ENCODE measurements at places on chromosomes 3 and 15.

- peak; percentile 58 for DNase-seq
These were observed 542.6 kb downstream of the ZBBX start for GRCh38 chr3:166837535-166837934.

- DNase-seq = no peak
These were observed 30.8 kb downstream of the MUC20 start for GRCh38 chr3:195751560-195751959.

DNA sequence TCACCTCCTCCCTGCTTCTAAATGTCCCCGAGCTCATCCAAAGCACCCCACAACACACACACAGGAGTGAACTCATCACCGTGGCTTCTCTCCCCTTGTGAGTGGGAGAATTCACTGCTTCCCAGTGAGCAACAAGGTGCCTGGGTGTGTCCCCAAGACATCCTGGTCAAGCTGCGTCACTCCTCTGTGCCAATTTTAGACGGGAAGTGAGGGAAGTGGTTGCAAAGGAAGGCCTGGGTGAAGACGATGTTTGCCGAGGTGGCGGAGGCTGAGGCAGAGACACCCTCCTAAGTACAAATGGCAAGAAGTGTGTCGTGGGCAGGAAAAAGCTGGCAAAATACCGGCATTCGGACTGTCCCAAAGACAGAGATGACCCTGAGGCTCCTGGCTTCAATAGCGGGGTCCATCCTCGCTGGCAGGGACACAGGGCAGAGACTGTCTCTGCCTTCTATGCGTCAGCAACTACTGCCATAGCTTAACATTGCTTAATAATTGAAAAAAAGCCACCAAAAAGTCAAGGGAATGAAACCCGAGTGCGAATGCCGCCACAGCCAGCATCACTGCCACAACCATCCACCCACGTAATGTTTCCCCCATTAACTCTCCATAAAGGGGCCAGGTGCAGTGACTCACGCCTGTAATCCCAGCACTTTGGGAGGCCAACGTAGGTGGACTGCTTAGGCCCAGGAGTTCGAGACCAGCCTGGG lies 72.8 kb downstream of the VGLL4 start:
- DNase-seq = no peak

- no peak for DNase-seq
These were observed 3.3 kb upstream of the USP4 start for GRCh38 chr3:49343163-49343562.

DNA sequence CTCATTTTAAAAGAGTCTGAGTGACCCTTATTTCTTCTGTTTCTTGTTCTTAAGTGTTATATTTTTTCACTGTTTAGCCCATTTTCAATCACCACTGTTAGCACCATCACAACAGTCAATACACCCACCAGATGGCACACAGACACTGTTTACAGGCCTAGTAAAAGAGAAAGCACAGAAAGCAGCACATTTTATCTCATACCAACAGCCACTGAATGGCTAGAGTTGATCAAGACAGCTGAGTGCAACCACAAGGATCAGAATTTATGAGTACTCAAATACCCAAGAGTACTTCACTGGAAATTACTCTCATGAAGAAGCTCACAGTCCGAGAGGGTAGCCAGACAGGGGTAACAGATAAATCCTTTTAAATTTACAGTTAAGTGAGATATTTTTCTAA lies 127.0 kb downstream of the TFDP2 start:
- peak; percentile 75 for DNase-seq

DNA sequence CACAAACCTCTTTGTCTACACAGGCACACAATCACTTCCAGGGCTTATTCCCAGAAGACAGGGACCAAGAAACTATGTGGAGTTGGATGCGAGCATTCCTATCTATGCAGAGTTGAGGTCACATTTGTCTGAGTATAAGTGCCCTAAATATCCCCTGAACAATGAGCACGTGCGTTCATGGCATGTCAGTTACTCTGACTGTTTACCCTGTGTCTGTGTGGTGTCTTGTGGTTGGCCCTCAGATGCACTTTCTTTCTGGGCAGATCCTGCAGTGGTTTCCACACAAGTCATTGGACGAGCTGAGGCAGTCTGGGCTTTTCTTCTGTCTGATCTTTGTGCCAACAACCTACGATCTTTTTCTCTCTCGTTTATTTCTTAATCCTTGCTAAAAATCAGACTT lies 134.5 kb downstream of the FBN1 start:
- DNase-seq = no peak

GRCh38 chr3:113097960-113098447 lies 107.2 kb downstream of the GTPBP8 start:
- no peak for DNase-seq

DNA sequence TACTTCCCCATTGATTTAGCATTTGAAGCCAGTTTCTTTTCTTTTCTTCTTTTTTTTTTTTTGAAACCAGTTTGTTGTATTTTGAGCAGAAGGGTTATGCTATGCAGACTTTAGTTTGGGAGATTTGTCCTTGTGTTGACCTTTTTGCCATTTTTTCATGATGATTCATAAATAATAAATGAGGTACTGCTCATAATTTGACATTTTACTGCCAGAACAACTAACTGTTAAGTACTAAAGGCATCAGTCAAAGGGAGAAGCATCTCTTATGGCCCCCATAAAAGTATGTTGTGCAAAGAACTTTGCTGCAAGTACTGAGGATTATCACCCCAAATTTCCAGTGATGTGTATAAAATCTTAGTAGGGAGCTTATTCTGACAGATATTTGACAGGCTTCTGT lies 1.7 kb upstream of the GPR87 start:
- DNase-seq = no peak

DNA sequence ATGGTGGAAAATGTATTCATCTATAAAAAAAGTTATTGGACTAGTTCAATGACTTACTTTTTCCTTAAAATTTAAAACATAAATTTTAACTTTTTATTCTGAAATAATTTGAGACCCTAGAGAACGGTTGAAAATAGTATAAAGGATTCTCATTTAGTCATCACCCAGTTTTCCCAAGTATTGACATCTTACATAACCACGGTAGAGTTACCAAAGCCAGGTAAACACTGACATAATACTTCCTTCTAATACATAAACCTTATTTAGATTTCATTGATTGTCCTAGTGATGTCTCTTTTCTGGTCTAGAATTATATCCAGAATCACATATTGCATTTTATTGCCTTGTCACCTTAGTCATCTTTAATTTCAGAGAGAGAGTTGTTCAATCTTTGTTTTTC lies 319.1 kb downstream of the LPP start:
- DNase-seq = no peak

DNA sequence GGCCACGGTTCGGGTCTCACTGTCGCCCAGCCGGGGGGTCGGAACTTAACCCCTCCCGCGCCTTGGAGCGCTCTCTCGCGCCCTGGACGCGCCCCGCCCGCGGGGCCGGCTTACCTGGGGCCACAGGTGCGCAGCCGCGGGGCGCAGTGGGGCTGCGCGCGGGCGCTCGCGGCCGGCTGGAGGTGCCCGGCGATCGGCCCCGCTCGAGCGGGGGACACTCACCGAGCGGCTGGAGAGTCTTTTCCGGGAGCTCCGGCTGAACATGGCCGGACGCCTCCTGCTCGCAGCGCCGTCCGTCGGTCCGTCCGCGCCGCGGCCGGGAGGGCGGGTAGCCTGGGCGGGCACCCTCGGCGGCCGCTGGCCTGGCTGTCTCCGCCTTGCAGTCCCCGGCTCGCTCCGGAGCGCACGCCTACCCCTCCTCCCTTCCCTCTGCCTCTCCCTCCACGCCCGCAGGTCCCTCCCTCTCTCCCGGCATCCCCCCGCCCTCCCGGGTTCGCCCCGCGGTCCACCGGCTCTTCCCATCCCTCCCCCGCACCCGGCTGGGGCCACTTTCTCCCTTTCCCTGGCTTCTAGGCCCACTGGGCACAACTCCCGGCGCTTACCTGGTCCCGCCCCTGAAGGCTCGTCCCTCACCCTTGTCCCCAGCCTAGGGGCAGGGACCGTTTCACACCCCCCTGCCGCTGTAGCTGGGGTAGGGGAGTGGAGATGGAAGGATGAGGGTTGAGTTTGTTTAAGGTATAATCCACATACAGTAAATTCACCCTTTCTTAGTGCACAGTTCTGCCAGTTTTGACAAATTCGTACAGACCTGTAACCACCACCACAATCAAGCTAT lies 220.1 kb upstream of the PRICKLE2 start:
- DNase-seq = no peak

DNA sequence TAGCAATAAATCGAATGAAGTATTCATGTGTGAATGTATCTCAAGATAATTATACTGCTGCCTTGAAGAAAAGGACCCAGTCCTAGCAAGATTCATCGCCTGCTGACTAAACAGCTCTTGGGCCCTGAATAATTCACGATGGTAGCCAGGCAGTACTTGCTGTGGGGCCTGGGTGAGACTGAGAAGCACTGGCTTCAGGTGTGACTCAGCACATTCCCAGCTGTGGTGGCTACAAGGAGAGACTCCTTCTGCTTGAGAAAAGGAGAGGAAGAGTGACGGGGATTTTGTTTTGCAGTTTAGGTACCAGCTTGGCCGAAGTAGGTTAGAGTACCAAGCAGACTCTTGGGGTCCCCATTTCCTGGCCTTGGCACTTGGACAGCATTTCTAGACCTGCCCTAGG lies 47.6 kb upstream of the CD200R1L start:
- no peak for DNase-seq

DNA sequence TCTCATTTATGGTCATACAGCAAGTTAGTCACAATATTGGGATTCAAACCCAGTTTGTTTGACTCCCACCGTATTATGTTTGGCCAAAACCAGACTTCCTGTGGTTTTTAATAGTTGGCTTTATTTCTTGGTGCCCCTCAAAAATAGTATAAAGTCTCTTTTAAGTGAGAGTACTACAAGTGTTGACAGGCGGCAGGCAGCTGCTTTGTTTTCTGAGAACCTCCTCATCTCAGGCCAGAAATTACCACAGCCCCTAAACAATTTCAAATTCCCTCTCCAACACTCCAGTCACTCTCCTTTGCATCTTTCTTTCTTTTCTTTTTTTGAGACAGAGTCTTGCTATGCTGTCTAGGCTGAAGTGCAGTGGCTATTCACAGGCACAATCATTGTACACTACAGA lies 121.5 kb downstream of the POLR2M start:
- DNase-seq = no peak

- no peak for DNase-seq
These were observed 40.1 kb upstream of the THUMPD3 start for GRCh38 chr3:9322780-9323179.

DNA sequence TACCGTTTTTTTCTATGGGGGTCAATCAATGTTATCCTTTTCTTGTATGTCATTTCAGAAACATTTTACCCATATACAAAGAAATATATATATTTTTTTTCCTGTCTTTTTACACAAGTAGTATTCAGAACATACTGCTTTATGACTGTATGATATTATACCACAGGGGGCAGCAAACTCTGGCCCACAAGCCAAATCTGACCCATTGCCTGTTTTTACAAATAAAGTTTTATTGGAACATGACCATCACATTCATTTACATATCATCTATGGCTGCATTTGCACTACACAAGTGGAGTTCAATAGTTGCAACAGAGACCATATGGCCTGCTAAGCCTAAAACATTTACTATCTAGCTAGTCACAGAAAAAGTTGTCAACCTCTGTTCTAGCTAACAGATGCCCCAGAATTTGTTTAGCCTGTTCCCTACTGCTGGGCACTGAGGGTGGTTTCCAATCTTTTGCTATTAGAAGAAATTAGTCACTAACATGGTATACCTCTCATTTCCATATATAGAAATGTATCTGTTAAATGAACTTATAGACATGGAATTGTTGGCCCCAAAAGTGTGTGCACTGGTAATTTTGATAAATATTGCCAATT lies 57.7 kb downstream of the BFSP2 start:
- peak; percentile 93 for DNase-seq

GRCh38 chr15:46386356-46386755 lies 751.5 kb downstream of the SQOR start:
- DNase-seq = no peak

- no peak for DNase-seq
These were observed 427.0 kb upstream of the RARB start for GRCh38 chr3:25000971-25001591.

GRCh38 chr3:136838641-136839555 lies 20.0 kb downstream of the SLC35G2 start:
- no peak for DNase-seq

- DNase-seq = no peak
These were observed 10.9 kb downstream of the ACSBG1 start for GRCh38 chr15:78223396-78224022.

DNA sequence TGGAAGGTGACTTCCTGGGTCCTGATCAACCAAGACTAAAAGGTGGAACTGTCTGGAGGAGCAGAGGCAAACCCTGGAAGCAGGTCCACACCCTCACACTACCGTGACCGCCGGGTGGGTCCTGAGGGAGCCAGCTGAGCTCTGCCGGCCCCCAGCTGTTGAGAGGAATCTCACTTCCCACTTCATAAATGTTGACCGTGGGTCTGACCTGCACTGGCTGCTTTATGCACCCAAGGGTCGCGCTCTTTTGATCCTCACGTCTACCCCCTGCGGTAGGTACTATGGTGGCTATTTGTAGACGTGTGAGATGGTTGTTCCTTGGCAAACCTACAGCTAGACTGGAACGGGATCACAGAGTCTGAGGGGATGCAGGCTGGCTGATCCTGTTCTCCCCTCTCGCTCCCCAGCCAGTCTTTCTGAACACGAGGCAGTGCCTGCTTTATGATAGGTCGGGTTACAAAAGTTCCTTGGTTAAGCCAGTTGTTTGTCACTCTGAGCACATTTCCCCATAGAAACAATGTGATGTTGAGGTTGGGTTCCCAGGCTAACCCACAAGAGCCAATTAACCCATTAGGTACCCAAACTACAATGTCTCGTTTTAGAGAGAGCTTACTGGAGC lies 113.0 kb upstream of the ETV5 start:
- no peak for DNase-seq

GRCh38 chr3:123832692-123833397 lies 51.3 kb downstream of the MYLK start:
- DNase-seq = no peak

GRCh38 chr15:101480613-101481380 lies 8.7 kb downstream of the PCSK6 start:
- no peak for DNase-seq

DNA sequence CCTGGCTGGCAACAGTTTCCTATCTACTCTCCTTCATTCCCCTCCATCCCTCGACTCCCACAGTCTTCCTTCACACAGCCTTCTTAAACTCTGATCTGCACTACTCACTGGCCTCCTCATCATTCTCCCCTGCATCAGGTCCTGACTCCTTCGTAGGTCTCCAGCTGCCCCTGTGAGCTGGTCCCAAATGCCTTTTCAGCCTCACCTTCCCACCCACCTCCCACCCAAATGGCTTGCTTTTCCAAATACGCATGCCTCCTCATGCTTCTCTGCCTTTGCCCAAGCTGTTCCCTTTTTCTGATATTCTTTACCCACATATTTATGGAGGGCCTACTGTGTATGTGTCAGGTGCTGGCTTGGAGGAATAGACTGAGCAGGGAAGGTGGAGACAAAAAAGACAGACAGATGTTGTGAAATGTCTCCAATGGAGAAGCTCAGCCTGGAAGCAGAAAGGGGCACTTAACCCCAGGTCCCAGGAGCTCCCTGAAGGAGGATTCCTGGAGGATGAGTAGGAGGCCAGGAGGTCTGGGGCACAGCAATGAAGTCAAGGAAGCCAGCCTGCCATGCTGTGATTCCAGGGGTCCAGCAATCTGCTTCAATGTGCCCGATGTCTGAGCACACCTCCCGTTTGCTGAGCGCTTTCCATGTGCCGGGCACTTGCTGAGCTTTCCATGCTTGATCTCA lies 252.2 kb downstream of the SHQ1 start:
- no peak for DNase-seq
